Activated CD4-positive, alpha-beta T cell treated with anti-CD3 and anti-CD28 coated beads, Interleukin-2, amount 50 U/mL, for 1 hour (primary cell): ENCODE measurements at places on chromosomes 6 and 20.

- no peak for DNase-seq
Measured at GRCh38 chr20:49892260-49892659, 23.1 kb downstream of the SPATA2 start.

DNA sequence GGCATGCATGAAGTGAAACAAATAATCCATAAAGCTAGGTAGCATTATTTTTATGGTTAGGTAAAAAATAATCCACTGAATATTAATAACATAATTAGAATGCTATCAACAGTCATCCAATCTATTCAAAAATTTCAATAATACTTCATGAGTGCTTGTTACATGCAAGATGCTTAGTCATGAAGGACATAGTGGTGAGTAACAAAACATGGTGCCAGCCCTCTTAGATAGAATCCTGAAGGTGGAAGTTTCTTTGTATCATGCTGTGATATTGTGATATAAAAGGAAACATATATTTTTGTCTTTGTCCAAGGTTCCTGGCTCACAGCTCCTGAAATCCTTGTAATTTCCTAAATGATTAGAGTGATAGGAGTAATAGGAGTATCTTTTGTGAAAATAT, 14.9 kb downstream of the RCAN2 start:
- no peak for DNase-seq

GRCh38 chr20:35954907-35955251, 577 bp upstream of the SCAND1 start:
- peak; percentile 26 for DNase-seq

- no peak for DNase-seq
Measured at GRCh38 chr6:156767603-156768467, 9.3 kb upstream of the ARID1B start.

- no peak for DNase-seq
Measured at GRCh38 chr20:36632487-36633284, 13.3 kb downstream of the SLA2 start.

GRCh38 chr6:17865243-17865642, 122.2 kb downstream of the KIF13A start:
- no peak for DNase-seq

DNA sequence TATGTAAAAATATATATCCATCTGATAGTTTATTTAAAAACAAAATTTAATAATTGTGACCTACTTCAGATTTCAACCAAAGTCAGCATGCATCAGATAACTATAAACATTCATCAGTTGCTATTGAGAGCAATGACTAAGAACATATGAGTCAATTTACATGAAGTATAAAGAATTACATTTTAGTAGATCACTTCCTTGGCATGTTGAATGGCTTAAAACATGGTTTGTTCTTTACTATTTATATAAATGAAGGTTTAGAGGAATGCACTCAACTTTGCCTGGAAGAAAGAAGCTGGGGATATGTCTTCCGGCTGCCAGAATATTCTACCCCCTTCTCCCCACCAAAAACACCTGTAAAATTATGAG, 6.4 kb upstream of the FAM217A start:
- DNase-seq, result no peak

DNA sequence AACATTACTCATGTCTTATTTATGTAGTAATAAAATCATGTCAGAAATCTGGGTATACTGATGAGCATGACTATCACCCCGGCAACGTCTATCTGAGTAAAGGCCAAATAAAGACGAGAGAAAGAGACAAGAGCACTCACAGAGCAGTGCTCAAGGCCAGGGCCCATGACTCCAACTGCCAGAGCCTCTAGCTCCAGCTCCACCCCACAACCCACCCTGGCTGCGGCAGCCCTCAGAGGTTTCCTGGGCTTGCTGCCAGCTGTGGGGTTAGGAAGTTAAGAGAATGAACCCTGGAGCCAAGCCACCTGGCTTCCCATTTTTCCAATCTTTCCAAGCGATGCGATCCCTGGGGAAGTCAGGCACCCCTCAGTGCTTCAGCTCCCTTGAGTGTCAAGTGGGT, 92.0 kb upstream of the PAX1 start:
- DNase-seq, result no peak

DNA sequence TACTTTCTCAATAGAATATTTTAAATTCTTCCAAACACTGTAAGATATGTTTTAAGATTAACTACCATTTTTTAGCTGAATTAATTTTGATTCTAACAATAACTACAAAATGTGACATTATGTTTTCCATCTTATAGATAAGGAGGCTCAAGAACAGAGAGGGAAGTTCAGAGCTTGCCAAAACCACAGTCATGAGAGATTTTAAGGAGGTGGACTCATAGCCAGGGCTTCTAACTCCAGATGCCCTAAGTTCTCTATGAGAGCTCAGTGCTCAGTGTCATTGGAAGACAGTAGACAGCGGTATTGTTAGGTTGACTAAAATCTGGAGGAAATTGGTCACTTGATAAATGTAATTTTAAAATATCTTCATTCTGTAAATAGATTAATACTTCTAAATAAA, 144.2 kb downstream of the PACRG start:
- DNase-seq, result no peak

- DNase-seq, result no peak
Measured at GRCh38 chr6:99362678-99363268, 13.3 kb upstream of the FAXC start.

- DNase-seq, result no peak
Measured at GRCh38 chr6:85390105-85390728, 59.7 kb upstream of the NT5E start.

DNA sequence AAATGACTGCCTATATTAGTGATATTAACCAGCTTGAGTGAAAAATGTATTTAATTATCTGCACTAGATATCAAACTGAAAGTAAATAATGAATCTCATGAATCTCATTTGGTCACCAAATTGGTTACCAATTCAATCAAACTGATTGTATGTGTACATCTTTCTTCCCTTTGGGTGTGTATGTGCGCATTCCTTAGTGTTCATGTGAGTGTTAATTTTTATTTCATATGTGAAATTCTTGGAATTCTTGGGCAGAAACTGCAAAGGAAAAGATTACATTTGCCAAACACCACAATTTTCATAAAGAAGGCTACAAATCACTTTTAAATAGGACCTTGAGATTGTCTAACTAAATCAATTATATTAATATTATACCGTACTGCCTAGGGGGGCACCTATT, 648.4 kb upstream of the MARCKS start:
- DNase-seq, result no peak

GRCh38 chr20:58854638-58855471, 2.3 kb downstream of the GNAS start:
- no peak for DNase-seq

- no peak for DNase-seq
Measured at GRCh38 chr6:73569121-73569520, 48.3 kb upstream of the EEF1A1 start.

DNA sequence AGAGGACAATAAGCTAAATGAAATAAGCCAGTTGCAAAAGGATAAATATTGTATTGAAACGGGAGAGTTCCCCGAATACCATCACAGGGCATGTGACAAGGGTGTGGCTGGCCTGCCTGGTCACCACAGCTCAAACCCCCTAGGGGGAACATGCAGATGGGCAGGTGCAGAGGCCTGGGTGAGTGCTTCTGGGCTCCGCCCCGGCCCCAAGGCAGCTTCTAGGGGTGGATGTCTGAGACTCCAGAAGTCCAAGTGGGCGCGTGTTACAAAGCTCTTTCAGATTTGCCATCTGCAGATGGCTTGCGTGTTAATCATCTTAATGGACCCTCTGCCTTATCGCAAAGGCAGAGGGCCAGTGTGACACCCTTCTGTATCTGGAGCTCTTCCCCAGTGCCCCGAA, 559.2 kb upstream of the IMPG1 start:
- no peak for DNase-seq

DNA sequence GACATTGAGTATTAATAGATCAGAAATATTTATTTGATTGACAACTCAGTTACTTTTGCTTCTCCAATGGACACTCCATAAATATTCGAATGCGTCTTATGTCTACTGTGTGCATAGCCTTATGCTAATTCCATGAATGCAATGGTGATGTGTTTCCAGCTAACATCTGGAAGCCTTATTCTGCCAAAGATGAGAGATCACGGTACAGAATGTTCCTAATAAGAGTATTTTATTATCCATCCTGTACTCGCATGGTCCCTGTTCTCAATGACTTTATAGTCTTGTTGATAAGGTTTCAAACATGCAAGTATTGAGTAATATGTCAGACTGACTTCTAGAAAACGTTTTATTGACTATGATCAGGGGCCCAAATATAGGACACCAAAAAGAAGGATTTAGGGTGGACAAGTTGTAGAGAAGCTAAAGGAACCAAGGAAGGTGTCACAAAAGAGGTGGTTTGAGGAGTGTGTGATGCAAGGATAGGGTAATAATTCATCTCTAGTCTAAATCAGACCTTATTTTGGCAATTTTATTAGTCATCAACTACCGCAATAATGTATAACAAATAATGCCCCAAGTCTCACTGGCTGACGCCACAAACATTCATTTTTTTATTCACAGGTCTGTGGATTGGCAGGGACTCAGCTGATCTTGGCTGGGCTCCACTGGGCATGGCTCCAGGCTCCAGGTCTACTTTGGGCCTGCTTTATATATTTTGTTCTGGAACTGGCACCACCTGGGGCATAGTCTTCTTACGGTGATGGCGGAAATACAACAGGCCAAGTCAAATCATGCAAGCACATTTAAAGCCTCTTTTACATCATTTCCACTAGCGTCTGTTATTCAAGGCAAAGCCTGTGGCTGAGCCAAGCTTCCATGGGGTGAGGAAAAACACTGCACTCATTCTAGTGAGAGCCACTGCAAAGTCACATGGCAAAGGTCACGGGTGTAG, 24.5 kb upstream of the CD83 start:
- no peak for DNase-seq

DNA sequence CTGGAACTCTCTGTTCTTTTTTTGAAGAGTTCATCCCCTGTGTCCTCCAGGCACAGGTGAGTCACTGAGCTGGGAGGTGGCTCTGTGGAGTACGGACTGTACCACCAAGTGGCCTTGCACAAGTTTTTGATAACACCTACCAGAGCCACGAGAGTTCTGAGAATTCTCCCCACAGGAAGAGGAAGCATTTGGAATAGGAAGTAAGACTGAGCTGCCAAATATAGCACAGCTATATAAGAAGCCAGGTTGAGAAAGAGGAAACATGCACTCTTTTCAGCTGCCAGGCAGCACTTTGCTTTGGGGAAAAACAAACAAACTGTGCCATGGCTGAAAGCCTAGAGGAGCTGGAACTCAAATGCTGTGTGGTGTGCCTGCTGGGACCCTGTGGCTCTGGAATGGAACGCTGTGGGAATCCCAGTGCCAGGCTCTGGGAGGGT, 70.8 kb upstream of the RIPOR2 start:
- DNase-seq, result no peak

- no peak for DNase-seq
Measured at GRCh38 chr6:50848989-50849795, 30.5 kb downstream of the TFAP2B start.

- DNase-seq, result no peak
Measured at GRCh38 chr20:41664584-41664983, 46.4 kb upstream of the CHD6 start.

GRCh38 chr20:19767070-19767469, 9.0 kb downstream of the RIN2 start:
- DNase-seq, result no peak

DNA sequence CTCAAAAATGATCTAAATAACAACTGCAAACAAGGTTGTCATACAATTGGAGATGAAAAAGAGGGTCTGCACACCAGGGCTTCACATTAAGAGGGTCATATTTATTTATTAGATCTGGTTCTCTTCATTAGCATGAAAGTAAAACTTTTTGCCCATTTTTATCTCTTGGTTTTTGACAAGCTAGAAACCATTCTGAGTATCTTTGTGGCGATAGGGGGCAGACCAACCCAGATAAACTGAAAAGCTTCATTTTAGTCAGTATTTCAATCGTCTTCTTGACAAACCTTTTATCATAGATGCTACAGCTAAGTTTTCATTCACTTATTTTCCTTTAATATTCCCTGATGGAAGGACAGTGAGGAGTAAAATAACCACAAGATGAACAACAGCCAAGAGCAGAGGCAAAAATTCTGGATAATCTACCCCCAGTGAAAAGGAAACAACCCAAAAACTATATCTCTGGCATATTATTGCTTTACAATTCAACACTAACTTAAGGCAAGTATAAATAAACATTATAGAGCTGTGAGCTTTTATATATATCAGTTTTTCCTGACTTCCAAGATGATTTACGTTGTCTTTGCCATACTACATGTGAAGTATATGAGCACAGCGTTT, 45.2 kb downstream of the THEMIS start:
- peak; percentile 46 for DNase-seq

- no peak for DNase-seq
Measured at GRCh38 chr6:112320561-112321318, 26.4 kb upstream of the RFPL4B start.

GRCh38 chr6:11975353-11975977, 36.6 kb upstream of the HIVEP1 start:
- DNase-seq, result no peak

GRCh38 chr6:57252975-57253374, 30.9 kb upstream of the RAB23 start:
- DNase-seq, result no peak

DNA sequence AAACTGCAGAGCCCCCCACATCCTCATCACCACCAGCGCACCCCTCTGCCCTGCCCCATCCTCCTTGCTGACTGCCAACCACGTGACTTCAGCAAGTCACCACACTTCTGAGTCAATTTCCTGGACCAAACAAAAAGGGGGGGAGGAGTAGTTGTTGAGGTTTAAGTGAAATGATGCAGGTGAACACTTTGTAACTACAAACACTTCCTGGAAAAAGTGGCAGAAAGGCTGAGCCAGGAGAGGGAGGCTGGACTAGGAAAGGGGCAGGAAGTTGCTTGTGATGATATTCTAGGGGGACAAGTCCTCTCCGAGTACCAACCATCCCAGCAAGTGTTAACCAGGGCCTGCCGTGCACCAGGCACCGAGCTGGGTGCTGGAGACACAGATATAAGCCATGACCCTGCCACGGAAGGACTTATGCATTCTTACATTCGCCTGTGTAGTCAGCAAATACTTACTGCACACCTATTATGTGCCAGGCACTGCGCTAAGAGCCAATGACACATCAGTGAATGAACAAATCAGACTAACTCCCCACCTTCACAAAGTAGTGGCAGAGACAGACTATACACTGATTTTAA, 67.3 kb downstream of the PREX1 start:
- DNase-seq, result peak; percentile 62

DNA sequence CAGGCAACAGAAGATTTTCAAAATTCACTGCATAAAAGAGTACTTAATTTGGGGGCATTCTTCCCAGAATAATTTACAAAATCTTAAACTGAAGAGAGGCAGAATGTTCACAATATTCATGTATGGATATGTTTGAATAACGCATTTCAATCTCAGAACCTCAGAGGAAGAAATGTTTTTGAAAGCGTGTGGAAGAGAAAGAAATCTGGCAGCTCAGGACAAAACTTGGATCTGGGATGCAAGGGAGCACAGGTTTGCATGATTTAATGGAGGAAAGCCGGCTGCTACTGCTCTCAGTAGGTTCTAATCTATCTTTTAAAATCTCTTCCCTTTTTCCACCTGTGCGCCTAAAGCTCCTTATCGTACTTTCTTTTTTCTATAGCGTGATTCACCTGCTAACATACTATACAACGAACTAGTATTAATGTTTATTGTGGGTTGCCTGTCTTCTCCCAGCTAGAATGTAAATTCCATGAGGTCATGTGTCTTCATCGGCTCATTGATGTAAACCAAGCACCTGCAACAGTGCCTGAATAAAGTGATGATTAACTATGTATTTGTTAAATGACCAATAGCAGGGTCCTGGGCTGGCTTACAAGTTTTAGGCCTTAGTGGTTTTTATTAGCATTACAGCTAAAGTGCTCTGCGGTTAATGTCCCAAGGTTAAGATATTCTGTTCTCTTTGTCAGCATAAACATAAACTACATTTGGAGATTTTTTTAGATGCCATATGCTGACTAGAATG, 15.3 kb downstream of the PRL start:
- no peak for DNase-seq
